ENCODE measurements at places on chromosomes 12 and 14. TPM values are rescaled to one million over a fixed set of nuclear protein-coding genes. Genes with fewer than 3 reads are reported as not detected.

The PRICKLE1 gene
- total RNA-seq = 21.7 TPM

The ART4 gene
- 3.0 TPM for total RNA-seq

- no peak for DNase-seq
Observed at GRCh38 chr12:101826766-101827368, 3.9 kb downstream of the GNPTAB start.

DNA sequence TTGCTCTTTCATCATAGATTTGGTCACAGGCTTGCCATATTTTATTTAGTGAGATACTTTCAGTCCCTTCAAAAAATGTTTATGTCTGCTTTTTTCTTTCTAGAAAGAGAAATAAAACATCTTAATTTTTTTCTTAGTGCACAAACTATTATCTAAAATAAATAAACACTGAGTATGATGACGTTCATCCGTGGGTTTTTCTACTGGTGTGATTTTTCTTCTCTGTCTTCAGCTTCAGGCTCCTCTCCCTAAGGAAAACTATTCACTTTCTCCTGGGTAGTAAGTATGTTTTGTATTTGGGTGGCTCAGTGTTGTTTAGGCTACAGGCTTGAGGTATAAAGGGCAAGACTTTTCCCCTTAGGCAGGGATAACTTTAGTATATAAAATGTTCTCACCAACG lies 154.7 kb downstream of the DACT1 start:
- DNase-seq = no peak

DNA sequence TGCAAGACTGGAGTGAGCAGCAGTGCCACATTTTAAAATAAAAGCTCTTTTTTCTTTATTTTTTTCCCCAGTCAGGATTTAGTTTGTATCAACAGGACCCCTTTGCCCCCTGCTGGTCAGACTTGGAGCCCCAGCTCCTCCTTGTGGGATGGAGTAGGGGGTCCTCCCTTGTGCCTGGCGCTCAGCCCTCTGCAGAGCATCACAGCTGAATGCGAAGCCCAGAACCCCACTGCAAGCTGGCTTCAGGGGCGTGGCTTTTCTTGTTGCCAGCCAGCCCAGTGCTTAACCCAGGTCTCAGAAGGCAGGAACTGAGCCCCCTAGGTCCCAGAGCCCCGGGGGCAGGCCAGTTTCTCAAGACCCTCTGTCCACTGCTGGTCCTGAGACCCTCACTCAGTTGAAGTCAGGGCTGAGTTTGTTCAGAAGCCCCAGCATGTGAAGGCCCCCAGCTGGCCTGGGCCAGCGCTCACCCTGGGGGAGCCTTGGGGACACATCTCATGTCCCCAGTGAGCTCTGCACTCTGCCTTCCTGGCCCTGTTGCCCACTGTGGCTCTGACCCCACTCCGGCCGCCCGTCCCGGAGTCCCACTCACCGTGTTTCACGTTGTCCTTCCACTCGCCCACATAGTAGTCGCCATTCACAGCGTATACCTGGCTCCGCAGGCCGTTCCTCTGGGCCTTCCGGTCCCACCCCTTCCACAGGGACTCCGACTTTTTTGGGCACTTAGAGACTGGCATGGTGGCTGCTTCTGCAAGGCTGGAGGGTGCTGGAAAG lies 519 bp downstream of the MORN3 start:
- DNase-seq = peak; percentile 82

- no peak for DNase-seq
Observed at GRCh38 chr12:51264297-51264696, 5.9 kb downstream of the SMAGP start.

GRCh38 chr12:120962532-120963020 lies 15.8 kb upstream of the HNF1A start:
- DNase-seq = no peak

DNA sequence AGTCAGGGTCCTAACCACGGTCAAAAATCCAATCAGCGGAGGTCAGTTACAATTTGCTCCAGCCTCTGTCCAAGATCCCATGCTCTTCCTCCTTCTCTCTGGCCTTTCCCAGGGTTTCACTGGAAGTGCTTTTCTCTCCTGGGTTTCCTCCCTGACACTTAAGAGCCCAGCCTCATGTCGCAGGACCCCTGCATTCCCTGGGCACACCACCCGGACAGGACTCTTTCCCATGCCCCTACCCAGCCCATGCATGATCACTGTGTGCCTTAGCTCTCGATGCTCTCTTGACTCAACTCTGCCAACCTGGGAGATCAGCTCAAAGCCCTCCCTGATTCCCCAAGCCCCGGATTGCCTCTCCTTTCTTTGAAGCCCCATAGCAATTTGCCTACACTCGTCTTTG lies 15.5 kb upstream of the TAC3 start:
- DNase-seq = no peak

DNA sequence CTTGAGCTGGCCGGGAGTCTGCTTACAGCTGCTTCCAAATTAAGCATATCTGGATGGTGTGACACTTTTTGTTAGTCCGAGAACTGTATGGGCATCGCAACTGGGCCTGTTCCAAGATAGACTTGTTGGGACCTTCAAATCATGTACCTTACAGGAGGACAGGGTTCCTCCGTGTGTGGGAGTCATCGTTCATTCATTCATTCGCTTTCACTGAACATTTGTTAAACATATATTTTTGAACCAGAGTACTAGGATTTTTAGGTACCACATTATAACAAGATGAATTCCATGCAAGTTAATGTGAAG lies 387 bp upstream of the IPO8 start:
- DNase-seq = no peak

GRCh38 chr14:52949711-52950409 lies 990 bp downstream of the FERMT2 start:
- peak; percentile 70 for DNase-seq

DNA sequence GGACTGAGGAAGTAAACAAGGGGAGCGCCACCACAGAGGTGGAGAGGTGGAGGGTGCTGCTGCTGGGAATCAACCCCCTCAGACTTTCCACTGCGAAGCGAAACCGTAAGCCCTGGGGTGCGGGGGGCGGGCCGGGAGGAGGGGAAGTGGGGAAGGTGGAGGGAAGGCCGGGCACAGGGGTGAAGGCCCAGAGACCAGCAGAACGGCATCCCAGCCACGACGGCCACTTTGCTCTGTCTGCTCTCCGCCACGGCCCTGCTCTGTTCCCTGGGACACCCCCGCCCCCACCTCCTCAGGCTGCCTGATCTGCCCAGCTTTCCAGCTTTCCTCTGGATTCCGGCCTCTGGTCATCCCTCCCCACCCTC lies at the start of gene LAG3:
Gene LAG3 (plus strand): TSS at position 190 of the 365 bp plus-strand sequence. CDS start 333 bp downstream, outside the sequence.
- DNase-seq = no peak

Measured in kidney (tissue), 22 donors.